Fibroblast of lung (primary cell): ENCODE measurements at places on chromosomes 7 and 10. TPM values are rescaled to one million over a fixed set of nuclear protein-coding genes. Genes with fewer than 3 reads are reported as not detected.

DNA sequence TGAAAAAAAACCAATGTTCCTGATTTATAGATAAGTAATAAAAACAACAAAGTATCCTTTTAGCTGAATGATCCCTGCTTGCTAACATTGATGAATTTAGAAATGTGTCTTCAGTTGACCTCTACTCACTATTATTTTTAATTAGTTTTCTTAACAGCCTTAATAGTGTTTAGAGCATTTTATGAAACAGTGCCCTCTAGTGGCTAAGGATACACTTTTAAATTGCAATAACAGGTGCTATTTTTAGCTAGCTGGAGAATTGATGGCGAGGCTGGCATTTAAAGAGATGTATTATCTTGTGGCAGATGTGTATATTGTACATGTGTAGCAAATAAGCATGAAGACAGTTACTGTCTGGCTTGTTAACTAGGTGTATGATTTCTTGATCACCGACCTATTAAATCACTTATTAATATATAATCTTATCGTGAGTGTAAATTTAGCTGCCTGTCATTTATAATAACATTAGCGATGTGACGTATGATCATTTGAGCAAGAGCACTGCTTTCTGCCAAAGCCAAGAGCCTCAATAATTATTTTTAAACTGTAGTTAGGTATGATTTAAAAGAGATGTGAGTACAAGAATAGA, 451.9 kb downstream of the DPP6 start:
- DNase-seq = peak; percentile 26

GRCh38 chr10:12042409-12042796, 206 bp downstream of the UPF2 start:
- DNase-seq = peak; percentile 30

DNA sequence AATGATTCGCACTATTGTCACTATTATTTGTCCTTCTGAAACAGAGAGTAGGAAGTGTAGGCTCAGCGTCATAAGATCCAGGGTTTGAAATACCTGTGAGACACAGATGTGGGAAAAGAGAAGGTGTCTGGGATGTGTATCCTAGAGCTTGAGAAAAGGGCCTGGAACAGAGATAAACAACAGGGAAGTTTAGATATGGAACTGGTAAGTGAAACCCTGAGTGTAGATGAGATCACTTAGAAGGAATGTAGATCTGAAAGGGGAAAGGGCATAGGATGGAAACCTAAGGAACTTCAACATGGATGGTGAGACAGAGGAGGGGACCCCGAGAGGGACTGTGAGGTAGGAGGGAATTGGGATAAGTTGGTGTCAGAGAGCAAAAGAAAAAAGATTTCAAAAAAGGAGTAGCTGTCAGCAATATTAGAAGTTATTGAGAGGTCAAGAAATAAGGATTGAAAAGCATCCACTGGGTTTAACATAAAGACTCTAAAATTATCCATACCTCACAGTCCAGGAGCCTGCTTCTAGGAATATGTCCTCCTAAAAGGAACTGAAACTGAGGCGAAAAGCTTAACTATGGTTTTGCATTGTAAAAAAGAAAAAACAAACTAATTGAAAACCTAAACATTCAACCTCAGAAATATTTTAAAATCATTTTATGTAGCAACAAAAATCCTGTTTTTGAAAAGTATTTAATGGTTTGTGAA, 119.2 kb upstream of the NPVF start:
- no peak for DNase-seq

DNA sequence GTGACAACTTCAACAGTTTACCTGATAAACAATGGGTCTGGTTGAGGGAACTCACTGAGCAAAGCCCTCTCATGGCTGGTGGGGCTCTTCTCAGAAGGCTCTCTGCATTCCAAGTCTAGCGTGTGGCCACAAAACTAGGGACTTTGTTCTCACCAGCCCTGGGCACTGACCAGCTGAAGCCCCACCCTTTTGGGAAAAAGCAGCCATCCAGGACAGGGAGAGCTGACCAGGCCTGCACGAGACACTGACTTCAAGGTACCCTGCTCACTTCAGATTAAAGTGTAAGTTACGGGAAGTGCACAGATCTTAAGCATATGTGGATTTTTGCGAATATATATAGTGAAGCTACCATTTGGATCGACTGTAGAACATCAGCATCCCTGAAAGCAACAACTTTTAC, 67.4 kb upstream of the LRRC4 start:
- no peak for DNase-seq

Gene KLF14
- 0.05 and 0.27 TPM in 2 replicates for polyA plus RNA-seq

Gene CCL26
- 0.94 and 1.5 TPM in 2 replicates for polyA plus RNA-seq

Gene CTAGE8
- 0.14 and 0.43 TPM in 2 replicates for polyA plus RNA-seq
